ENCODE measurements at places on chromosomes 6 and 20. TPM values are rescaled to one million over a fixed set of nuclear protein-coding genes. Genes with fewer than 3 reads are reported as not detected.

The PHACTR3 gene
- total RNA-seq = not detected

The OR2H1 gene
- total RNA-seq = not detected

The PLEKHG1 gene
- 10.8 TPM for total RNA-seq

The C20orf141 gene
- total RNA-seq = not detected

The RAB23 gene
- 1.7 TPM for total RNA-seq

The VGLL2 gene
- total RNA-seq = not detected

The TP53TG5 gene
- total RNA-seq = 0.59 TPM

The ZSCAN12 gene
- total RNA-seq = 4.7 TPM

The ATG5 gene
- 20.2 TPM for total RNA-seq

The RAMACL gene
- 0.52 TPM for total RNA-seq

The TMC2 gene
- not detected for total RNA-seq

The BPIFB2 gene
- not detected for total RNA-seq

Measured in activated naive CD4-positive, alpha-beta T cell treated with anti-CD3 and anti-CD28 coated beads for 36 hours (primary cell).